ENCODE measurements at places on chromosomes 12 and 14.

DNA sequence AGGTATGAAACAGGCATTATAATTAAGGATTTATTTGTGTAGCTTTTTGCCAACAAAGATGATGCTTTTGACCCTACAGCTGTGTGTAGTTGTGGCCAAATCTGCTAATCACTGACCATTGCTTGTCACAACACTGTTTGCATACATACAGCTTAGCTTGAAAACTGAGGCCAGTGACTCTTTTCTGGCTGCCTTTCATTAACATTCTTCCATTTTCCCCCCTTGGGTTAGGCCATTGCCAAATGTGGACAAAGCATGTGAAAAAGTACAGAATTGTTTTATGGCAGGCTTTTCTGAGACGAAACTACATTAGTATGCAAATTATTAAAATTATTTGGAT is 263.3 kb downstream of the SLC16A7 start:
- no peak for DNase-seq

DNA sequence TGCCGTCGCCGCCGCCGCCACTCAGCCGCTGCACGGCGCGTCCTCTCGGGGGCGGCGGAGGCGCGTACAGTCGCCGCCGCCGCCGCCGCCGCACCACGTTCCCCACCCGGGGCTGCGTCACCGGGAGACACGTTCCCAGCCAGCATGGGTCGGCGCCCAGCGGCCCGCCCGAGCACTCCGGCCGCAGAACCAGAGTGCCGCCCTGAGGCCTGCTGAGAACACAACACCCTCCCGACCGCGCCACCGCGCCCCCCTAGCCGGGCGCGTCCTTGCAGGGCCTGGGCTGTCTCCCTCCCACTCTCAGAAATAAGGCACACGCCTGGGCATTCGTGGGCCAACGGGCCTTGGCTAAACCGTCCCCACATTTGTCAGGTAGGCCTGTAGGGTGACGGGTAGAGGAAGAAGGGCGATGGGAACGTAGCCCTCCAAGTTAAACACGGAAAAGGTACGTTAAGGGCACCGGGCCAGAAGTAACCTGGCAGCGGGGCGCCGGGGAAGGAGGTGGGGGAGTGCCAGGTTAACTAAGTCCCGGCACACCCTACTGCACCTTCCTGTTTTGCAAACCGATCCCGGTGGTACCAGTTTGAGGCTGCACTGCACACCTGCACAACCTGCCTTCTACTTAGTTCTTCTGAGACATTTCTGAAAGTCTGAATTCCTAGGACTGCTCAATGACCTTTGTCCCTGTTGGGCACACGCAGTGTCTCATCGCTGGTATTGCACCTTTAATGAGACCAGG is at the start of gene MAP4K5:
Gene MAP4K5 (minus strand): TSS at position 68 of the 739 bp plus-strand sequence. CDS start 520 bp downstream, outside the sequence.
- DNase-seq = peak; percentile 96

GRCh38 chr12:52434081-52434733 is at the start of gene KRT75:
TSS of gene KRT75 (minus strand) at chr12:52434371. CDS start at chr12:52434304, 67 bp downstream.
- no peak for DNase-seq

DNA sequence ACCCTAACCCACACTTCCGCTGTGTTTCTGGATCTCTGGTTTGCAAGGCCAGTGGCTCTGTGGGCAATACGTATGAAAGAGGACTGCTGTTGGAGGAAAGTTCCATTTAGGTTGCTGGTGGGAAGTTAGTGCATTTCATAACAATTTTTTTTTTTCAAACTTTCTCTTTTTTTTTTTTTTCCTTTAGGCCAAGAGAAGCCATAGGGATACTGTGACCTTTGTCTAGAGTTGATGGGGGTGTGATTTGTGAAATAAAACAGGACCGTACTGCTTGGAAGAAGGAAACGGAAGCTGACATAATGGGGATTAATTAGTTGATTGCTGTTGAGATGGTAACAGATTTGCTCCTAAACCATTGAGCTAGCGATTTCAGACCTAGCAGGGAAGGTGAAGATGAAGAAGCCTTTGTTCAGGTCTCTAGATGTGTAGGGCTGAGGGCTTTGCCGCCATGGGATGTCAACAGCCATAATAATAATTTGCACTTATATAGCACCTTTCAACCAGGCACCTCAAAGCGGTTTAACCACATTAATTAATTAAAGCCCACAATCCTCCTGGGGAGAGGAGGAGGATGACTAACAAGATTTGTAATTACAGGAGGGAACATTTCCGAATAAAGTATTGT is 315.3 kb downstream of the ZFP36L1 start:
- no peak for DNase-seq

GRCh38 chr14:95011445-95012006 is 145.8 kb downstream of the DICER1 start:
- DNase-seq = peak; percentile 15

DNA sequence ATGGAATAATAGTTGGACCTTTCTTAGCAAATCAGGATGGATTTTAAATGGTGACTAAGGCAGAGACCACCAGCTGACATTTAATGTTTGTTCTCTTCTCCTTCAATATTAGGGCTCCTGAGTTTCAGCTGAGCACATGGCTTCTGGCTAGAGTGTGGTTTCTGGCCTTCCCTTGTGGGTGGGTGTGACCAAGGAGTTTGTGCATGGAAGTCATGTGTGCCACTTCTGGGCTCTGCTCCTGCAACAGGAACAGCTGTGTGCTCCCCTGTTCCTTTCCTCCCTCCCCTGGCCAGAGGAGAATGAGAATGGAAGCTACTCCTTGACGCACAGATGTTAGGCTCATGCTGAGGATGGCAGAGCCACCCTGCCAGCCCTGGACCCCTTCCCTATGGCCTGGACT is 44.2 kb downstream of the CCDC175 start:
- DNase-seq = no peak

- peak; percentile 86 for DNase-seq
Measured at GRCh38 chr14:99724196-99724891, 40.2 kb downstream of the CYP46A1 start.

- no peak for DNase-seq
Measured at GRCh38 chr14:103897075-103897947, 30.9 kb upstream of the TDRD9 start.

DNA sequence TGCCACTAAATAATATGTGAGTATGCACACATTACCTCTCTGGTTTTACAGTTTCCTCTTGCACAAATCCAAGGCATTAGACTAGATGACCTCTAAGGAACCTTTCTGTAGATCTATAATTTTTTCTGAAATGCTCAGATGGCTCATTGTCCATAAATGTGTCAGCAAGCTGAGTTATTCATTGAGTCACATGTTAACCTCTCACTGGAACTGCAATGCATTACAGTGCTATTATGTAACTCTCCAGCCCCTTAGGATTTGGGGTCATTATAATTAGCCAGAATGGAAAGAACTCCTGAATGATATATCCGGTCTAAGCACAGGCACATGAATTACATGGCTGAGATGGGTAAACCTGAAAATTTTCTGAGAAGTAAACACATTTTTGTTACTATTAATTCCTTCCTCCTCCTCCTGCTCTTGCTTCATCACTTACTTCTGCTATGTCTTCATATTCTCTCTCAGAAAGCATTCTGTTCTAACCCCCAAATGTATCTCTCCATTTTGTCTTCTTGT is 20.3 kb upstream of the DRAM1 start:
- no peak for DNase-seq

DNA sequence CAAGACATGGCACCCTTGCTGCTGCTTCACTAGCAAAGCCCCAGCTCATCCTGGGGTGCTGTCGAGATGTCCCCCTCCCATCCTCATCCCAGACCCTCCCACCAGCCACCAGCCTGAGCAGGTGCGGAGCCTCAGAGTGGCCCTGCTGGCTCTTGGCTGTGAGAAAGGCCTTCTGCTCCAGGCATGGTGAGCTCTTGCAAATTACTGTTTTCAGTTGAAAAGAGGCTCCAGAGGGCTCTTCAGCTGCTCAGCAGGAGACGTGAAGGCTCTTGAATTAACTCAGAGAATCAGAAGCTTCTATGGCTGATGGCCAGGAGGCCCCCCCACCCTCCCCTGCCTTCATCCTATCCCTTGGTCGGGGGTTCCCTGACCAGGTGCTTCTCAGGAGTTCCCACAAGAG is 44.1 kb downstream of the WSCD2 start:
- peak; percentile 59 for DNase-seq

- DNase-seq = no peak
Measured at GRCh38 chr14:92103363-92103989, 2.9 kb downstream of the ATXN3 start.

DNA sequence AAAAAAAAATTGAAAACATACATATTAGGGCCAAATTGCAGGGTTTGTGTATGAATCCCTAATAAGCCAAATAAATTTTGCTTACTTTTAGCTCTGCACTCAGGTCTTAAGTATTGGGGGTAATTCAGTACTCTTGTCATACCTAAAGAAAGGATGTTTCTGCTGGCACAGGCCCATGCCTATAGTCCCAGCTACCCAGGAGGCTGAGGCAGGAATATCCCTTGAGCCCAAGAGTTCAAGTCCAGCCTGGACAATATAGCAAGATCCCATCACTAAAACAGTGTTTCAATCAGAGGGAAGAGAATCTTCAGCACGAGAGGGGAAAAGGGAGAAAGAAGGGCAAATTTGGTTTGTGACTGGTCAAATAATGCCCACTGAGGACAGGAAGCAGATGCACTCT is 3.4 kb upstream of the GPR19 start:
- no peak for DNase-seq

DNA sequence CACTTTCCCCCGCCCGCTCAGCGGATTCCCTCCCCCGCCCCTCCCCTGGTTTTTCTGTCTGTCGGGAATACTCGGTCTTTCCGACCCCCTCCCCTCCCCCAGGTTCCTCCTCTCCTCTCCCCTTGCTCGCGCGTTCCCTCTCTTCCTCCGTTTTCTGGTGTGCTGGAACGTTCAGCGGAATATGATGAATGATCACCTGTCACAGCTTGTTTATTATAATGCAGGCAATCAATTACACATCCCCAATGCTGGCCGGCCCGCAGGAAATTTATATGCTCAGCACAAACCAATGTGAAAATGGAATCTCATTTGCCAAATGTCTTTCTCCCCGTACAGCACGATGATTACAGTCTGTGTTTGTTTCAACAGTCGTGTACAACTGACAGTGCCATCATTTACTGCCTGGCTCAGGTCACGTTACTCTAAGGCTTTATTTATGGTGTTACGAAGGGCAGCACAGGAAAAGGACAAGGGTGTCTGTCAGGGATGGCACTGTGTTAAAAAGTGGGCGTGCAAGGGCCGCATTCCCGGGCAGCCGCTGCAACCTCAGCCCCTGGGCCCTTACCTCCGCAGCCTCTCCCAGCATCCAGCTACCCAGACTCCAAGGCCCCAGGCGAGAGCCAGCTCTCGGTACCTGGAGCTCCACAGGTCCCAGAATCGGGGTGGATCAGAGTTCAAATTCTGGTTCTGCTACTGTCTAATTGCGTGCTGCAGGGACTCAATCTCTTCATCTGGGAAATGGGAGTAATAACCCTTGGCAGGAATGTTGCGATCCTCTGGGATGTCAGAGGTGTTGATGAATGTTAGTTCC is 24.7 kb upstream of the MAP1LC3B2 start:
- DNase-seq = no peak

DNA sequence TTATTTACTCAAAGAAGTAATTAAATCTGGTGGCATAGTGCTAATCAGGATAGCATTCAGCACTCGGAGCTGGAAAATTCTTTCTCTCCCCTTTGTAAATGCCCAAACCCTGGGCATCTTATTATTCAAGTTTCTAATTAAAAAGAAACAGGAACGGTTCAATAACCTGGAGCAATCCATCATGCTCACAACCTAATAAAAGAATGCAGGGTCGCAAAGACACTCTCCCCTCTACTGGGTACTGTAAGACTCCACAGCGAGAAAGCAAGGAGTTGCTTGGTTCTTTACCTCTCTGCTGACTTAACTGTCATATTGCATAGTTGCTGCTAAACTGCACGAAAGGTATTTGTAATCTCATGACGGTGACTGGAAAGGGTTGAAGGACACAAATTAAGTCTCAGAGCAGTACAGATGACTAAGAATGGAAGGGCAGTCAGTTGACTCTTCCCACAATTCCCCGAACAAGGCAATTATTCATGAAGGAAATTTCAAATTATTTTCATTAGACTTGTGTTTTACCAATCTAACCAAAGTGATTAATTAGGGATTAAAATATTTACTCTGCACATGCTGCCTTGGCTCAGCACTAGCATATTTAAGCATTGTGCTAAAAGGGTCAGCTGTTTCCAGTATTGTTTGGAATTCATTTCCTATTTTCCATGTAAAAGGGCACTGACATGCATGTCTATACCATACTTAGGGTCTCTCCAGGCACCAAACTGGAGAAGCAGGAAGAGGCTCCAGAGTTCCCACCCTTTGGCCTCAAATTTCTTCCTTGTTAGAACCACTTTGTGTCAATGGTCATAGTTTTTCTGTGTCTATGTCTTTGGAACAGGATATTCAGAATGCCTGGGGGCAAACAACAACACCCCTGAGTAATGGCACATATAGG is 182.2 kb downstream of the EXOC5 start:
- no peak for DNase-seq

DNA sequence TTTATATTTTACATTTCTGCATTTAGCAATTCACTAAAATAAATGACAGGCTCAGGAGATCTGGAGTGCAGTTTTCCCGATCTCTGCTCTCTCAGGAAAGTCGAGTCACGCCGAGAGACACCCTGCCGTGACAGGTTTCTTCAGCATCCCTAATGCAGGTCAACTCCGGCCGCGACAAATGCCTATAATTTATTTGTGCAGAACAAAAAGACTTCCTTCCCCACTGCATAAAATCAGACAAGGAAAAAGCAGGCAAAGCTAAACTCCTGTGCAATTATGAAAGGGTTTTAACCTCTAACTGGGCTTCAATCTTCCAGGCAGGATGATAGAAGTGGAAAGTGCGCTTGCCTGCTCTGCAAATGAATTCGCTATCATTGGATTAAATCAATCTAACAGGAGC is 28.1 kb downstream of the SPRING1 start:
- DNase-seq = no peak

DNA sequence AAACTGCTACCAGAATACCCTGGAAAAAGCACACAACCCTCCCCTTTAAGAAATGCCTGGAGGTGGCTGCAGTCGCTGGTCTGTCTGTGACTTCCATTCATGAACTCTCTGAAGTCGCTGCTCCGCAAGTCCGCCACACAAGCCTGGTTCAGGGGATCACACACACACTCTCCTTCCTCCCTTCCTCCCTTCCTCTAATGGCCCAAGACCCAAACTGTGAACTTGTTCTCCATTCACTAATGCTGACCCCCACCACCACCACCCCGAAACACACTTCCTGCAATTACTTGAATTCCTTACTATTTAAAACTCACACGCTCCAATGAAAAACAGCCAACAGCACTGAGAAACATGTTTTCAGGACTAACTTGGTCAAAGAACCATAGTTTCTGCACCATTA is 1.0 kb upstream of the LMO3 start:
- no peak for DNase-seq

DNA sequence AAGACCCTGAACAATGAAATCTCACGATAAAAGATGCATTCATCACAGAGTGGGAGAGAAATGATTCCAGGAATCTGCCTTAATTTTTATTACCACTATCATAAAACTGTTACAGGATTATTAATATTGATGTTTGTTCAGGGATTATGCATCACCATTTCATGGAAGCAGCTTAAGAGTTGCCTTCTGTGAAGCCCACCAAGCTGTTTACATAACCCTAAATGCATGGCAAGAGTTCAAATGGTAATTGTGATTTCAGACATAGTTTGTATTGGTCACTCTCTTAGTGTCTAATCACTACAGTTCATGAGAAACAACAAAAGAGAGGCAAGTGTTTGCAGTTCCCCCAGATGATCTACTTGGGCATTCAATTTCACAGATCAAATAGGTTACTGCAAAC is 527.7 kb downstream of the RPS29 start:
- no peak for DNase-seq

GRCh38 chr14:56304456-56304855 is 186.2 kb downstream of the PELI2 start:
- no peak for DNase-seq

GRCh38 chr14:82725213-82725612 is 1191.6 kb upstream of the SEL1L start:
- no peak for DNase-seq

All from NCI-H524 (cell line).